ENCODE measurements at places on chromosomes 6 and 20.

DNA sequence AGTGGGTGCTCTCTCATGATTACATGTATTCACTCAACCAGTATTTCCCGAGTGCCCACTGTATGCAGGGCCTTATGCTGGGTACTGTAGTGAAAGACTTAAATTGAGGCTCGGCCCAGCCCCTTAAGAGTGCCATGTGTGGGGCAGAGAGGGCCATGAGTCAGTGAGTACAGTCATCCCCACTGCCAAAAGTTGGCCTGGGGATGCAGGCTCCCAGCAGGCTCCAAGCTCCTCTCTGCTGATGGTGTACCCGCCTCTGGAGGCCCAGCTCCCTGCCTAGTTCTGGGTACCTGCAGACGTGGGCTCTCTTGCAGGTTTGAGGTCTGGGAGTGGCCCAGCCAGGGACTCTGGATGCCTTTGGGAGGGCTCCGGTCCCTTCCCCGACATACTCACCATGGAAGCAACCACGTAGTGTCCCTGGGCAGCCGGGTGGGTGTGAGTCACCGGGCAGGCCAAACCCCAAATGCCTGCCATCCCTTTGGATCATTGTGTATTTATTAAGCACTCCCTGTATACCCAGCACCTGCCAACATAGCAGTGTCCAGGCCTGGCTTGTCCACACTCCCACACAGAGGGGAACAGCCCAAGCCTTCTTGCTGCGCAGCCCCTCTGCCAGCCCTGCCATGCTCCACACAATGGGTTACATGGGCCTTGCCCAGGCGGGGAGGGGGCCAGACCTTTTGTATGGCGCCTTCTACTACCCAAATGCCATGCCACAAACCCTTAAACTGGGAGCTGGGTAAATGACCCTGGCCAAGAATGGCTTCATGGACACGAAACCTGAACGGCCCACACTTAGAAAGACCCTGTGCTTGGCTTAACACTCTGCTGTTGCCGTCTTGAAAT is 153.6 kb downstream of the VEGFA start:
- DNase-seq: no peak

GRCh38 chr6:131782764-131783163 is 25.1 kb upstream of the ENPP1 start:
- no peak for DNase-seq

GRCh38 chr20:12555369-12555768 is 453.4 kb upstream of the SPTLC3 start:
- DNase-seq: no peak

GRCh38 chr6:22530506-22530905 is 38.9 kb upstream of the HDGFL1 start:
- no peak for DNase-seq

DNA sequence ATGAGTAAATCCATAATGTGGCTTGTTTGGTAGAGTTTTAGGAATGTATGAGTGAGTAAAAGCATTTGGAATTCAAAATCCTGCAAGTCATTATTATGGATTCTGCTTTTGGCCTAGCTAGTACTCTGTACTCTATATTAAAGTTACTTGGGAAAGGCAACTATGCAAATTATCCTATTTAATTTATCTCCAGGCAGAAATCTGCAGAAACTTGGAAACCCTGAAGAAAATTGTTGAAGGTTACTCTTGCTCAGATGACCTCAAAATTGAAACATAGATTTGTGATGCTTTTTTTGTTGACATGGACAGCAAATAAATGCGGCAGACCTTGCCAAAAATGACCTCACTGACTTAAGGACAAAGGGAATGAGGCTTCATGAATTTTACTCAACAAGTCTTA is 477.1 kb upstream of the EYS start:
- DNase-seq: no peak

- no peak for DNase-seq
Observed at GRCh38 chr6:117497237-117497636, 14.8 kb downstream of the DCBLD1 start.

Measured in stimulated activated CD8-positive, alpha-beta memory T cell treated with anti-CD3 and anti-CD28 coated beads, Interleukin-4, amount 100 ng/mL, for 24 hours (primary cell).